Neural crest cell (in vitro differentiated cells): ENCODE measurements at places on chromosomes 7 and 10. TPM values are rescaled to one million over a fixed set of nuclear protein-coding genes. Genes with fewer than 3 reads are reported as not detected.

The SPAM1 gene
- not detected in 2 replicates for total RNA-seq

The OR2A12 gene
- total RNA-seq: not detected in 2 replicates

The DPP6 gene
- total RNA-seq: 1.6 and 2.2 TPM in 2 replicates

The HTR7 gene
- total RNA-seq: 0.09 TPM in 1 of 2 replicates, not detected in the other

The PON1 gene
- total RNA-seq: not detected in 2 replicates

The LRMDA gene
- 0.98 and 3.1 TPM in 2 replicates for total RNA-seq

The LRRN3 gene
- 6.1 and 7.1 TPM in 2 replicates for total RNA-seq

The PLAC9 gene
- total RNA-seq: 24.1 and 27.5 TPM in 2 replicates
